ENCODE measurements at places on chromosomes 5 and 9.

- no peak for DNase-seq
- no peak overlapping the region for H3K27ac ChIP-seq
- no peaks in the 10 kb centered on the region for H3K36me3 ChIP-seq
Measured at GRCh38 chr9:76153339-76153738, 240.9 kb downstream of the RFK start.

GRCh38 chr5:132102101-132102701 is 28.6 kb downstream of the CSF2 start:
- no peak overlapping the region for H3K4me3 ChIP-seq
- H3K4me1 ChIP-seq, result no peaks in the 10 kb centered on the region
- no peak for DNase-seq
- no peaks in the 10 kb centered on the region for H3K36me3 ChIP-seq
- H3K27ac ChIP-seq, result no peak overlapping the region

GRCh38 chr5:93378073-93378472 is 202.9 kb downstream of the NR2F1-AS1 start:
- DNase-seq, result no peak
- no peak overlapping the region for H3K4me3 ChIP-seq
- H3K27me3 ChIP-seq, result no peaks in the 10 kb centered on the region
- H3K4me1 ChIP-seq, result no peaks in the 10 kb centered on the region
- H3K36me3 ChIP-seq, result no peaks in the 10 kb centered on the region
- no peak overlapping the region for H3K27ac ChIP-seq

- H3K27me3 ChIP-seq, result no peaks in the 10 kb centered on the region
- no peak for DNase-seq
- peaks cover 3% of the 10 kb centered on the region for H3K4me1 ChIP-seq
- H3K27ac ChIP-seq, result no peak overlapping the region
- no peaks in the 10 kb centered on the region for H3K36me3 ChIP-seq
Measured at GRCh38 chr5:52709167-52709925, 78.4 kb upstream of the ITGA1 start.

GRCh38 chr5:79834098-79834753 is 144.6 kb downstream of the CMYA5 start:
- H3K4me1 ChIP-seq, result no peaks in the 10 kb centered on the region
- no peak for DNase-seq
- H3K27me3 ChIP-seq, result no peaks in the 10 kb centered on the region
- no peaks in the 10 kb centered on the region for H3K36me3 ChIP-seq
- no peak overlapping the region for H3K4me3 ChIP-seq

GRCh38 chr5:116971131-116971530 is 396.5 kb upstream of the SEMA6A start:
- H3K27me3 ChIP-seq, result no peaks in the 10 kb centered on the region
- no peak overlapping the region for H3K27ac ChIP-seq
- DNase-seq, result no peak
- H3K4me1 ChIP-seq, result no peaks in the 10 kb centered on the region
- no peaks in the 10 kb centered on the region for H3K36me3 ChIP-seq
- H3K4me3 ChIP-seq, result no peak overlapping the region

DNA sequence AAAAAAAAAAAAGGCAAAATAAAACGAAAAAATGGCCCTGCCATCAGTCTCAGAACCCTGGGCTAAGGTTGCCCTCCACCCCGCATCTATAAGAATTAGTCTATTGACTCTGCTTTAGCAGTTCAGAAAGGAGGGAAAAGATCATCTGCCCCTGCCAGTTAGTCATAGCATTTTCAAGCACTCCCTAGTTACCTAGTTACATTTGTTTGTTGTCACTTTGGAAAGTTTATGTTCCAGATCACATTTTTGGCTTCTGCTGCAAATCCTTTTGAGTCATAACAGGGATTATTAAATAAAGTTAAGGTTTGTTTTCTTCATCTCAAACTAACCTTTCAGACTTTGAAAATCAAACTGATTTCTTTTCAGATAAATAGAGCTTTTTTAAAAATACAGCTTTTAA is 52.1 kb downstream of the AQP7 start:
- H3K36me3 ChIP-seq, result peaks cover 10% of the 10 kb centered on the region
- H3K4me3 ChIP-seq, result no peak overlapping the region
- H3K27me3 ChIP-seq, result no peaks in the 10 kb centered on the region
- H3K27ac ChIP-seq, result no peak overlapping the region
- H3K4me1 ChIP-seq, result no peaks in the 10 kb centered on the region

GRCh38 chr9:86978922-86979474 is 31.7 kb upstream of the GAS1 start:
- no peak overlapping the region for H3K4me3 ChIP-seq
- DNase-seq, result no peak
- H3K27me3 ChIP-seq, result no peaks in the 10 kb centered on the region
- H3K27ac ChIP-seq, result no peak overlapping the region

- H3K27ac ChIP-seq, result no peak overlapping the region
- no peaks in the 10 kb centered on the region for H3K27me3 ChIP-seq
- no peak overlapping the region for H3K4me3 ChIP-seq
- H3K36me3 ChIP-seq, result no peaks in the 10 kb centered on the region
- H3K4me1 ChIP-seq, result peaks cover 5% of the 10 kb centered on the region
Measured at GRCh38 chr9:16133032-16133431, 580.2 kb downstream of the CCDC171 start.

DNA sequence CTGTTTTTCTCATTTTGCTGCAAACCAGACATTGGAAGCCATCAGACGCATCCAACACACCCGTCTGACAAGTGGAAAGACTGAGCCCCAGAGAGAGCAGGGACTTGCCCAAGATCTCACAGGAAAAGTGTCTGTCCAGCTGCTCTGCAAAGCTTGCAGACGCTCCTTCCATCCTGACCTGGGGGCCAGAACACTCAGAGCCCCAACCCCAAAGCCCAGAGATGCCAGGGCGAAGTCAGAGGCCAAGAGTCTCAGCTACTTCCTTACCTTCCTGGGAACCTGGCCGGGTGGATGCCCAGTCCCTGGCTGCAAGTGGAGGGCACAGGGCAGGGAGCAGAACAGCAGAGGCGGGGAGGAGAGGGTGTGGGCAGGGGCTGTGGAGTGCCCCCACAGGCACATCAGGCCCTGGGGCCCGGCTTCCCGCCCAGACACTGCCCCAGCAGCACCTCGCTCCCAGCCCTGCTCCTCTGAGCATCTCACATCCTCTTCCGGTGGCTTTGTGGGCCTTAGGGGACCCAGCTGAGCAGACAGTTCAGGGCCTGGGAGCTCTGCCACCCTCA is 9.7 kb upstream of the RALGDS start:
- no peaks in the 10 kb centered on the region for H3K27me3 ChIP-seq
- H3K27ac ChIP-seq, result no peak overlapping the region
- DNase-seq, result no peak
- peaks cover 34% of the 10 kb centered on the region for H3K4me1 ChIP-seq

DNA sequence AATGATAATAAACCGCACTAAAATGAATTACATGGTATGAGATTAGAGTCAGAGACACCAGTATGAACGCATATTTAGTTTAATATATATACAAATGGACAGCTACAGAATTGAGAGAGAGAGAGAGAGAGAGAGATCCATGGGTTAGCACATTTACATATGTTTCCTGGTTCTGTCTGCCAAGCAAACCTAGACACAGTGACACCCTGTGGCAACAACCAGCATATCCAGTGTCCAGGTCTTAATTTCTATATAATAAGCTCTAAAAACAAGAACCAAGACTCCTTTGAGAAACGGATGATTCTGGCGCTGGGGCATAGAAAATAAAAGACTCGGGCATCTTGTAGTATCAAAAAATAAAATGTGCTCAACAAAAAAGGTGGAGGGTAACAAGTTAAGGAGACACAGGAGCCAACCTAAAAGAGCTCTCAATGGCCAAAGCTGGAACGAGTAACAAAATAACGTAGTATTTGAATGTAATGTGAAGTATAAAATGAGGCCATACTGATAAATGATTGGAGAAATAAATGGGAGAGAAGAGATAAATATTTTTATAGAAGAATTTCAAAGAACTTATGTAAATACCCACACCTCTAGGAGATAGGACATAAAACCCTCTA is 84.5 kb downstream of the RFX3 start:
- H3K36me3 ChIP-seq, result no peaks in the 10 kb centered on the region
- no peak overlapping the region for H3K27ac ChIP-seq
- no peaks in the 10 kb centered on the region for H3K27me3 ChIP-seq
- H3K4me3 ChIP-seq, result no peak overlapping the region
- DNase-seq, result peak; percentile 43
- no peaks in the 10 kb centered on the region for H3K4me1 ChIP-seq

DNA sequence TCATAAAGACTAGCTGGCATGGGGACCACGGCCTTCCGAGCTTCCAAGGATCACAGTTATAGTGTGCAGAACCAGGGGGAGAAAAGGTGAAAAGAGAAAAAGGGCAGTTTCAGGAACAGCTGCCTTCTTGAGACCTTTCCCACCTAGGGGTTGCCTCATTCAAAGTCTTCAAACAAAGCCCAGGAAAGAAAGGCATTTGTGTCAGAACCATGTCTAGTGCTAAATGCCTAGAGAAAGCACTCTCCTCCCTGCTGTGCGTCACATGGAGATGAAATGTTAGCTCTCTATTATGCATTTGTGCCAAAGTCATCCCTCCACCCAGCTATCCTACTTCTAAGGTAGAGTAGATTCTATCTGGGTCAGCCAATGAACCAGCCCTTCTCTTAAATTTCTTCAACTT is 1037.3 kb upstream of the WWC1 start:
- DNase-seq, result no peak
- H3K27ac ChIP-seq, result no peak overlapping the region
- no peaks in the 10 kb centered on the region for H3K36me3 ChIP-seq
- H3K4me1 ChIP-seq, result no peaks in the 10 kb centered on the region

DNA sequence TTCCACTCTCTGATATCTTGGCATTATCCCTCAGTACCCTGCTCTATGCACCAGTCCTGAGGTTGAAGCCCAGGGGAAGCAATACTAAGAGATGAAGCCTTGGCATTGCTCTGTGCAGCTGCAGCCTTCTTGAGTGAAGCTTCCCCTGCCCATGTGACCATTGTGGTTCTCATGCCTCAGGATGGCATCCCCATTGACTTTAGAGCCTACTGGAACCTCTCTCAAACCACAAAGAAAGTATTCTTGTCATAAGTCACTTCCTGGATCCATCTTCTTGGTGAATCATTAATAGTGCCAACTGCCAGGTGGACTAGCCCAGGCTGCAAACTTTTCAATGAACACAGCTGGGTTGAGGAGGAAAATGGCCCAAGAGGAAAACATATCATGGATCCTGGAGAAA is 283.9 kb upstream of the RFX3 start:
- no peak overlapping the region for H3K4me3 ChIP-seq
- no peaks in the 10 kb centered on the region for H3K27me3 ChIP-seq
- no peak overlapping the region for H3K27ac ChIP-seq
- no peaks in the 10 kb centered on the region for H3K36me3 ChIP-seq
- no peaks in the 10 kb centered on the region for H3K4me1 ChIP-seq
- DNase-seq, result no peak

DNA sequence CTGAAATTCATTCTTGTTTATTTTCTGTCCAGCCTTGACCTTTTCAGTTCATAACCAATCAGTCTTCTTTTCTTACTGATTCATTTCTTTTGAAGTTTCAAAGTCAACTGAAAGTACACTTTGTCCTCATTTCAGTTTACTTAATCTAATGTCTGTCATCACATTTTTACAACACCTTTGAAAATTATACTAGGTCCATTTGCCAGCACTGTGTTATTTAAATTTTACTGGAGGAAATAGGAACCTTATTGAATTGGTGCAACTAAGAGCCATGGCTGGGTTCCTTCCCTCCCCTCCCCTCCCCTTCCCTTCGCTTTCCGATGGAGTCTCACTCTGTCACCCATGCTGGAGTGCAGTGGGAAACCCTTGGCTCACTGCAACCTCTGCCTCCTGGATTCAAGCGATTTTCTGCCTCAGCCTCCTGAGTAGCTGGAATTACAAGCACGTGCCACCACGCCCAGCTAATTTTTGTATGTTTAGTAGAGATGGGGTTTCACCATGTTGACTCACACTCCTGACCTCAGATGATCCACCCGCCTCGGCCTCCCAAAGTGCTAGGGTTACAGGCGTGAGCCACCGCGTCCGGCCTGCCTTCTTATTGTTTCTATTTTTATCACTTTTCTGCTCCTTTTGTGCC is 6.3 kb downstream of the RMI1 start:
- peak; percentile 82 for DNase-seq
- no peaks in the 10 kb centered on the region for H3K4me1 ChIP-seq
- H3K27me3 ChIP-seq, result no peaks in the 10 kb centered on the region
- H3K27ac ChIP-seq, result no peak overlapping the region
- H3K36me3 ChIP-seq, result peaks cover 2% of the 10 kb centered on the region

DNA sequence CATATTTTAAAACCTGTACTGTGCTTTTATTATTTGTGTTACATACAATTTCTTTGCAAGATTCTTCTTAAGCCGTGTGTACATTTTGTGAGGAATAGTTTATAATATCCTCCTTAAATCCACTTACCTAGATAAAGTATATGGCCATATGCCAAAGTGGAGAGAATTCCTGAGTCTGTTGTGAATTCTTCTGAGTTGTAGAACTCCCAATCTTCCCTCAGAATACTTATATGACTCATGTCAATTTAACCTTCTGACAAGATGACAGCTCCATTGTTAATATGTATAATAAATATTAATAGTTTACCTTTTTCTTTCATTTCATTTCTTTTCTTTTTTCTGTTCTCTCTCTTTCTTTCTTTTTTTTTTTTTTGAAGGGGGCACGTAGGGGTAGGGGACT is 6.0 kb upstream of the RICTOR start:
- no peaks in the 10 kb centered on the region for H3K4me1 ChIP-seq
- H3K4me3 ChIP-seq, result no peak overlapping the region
- H3K27me3 ChIP-seq, result no peaks in the 10 kb centered on the region
- H3K27ac ChIP-seq, result no peak overlapping the region
- H3K36me3 ChIP-seq, result no peaks in the 10 kb centered on the region

DNA sequence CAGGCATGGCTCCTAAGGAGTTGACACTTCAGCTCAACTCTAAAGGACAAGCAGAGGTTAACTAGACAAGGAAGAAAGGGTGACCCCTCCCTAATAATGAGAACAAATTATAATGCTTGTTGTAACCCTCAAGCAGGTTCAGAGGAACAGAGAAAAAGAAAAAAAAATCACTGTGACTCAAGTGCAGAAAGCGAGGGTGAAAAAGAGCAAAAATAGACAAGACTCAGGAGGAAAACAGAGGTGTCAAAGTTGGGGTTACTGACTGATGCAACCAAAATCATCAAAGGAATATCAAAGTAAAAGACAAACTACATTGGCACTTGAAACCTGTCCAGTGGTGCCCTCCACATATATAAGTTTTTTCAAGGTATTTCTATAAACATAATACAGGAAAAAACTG is 28.4 kb downstream of the FBXW11 start:
- H3K27me3 ChIP-seq, result no peaks in the 10 kb centered on the region
- peaks cover 4% of the 10 kb centered on the region for H3K4me1 ChIP-seq
- no peak overlapping the region for H3K27ac ChIP-seq
- peaks cover 2% of the 10 kb centered on the region for H3K36me3 ChIP-seq
- no peak overlapping the region for H3K4me3 ChIP-seq
- no peak for DNase-seq

Data from trophoblast cell (in vitro differentiated cells and primary cell).